ENCODE measurements at places on chromosomes 3 and 15.

DNA sequence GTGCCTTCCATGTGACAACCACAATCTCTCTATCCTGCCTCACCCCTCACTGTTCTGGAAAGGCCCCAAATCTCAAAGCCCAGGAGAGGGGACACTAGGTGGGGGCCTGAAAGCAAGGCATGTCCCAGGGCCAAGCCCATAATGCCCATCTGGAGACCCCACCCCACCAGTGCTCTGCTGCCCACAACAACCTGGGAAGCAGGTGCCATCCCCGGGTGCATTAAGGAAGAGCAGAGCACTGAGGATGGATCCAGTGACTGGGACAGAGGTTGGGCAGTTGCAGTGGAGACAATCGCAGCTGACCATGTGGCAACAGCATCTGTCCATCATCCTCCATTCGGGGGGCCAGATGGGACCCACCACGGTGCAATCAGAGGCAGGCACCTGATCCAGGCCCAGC, 106.2 kb upstream of the PRR20G start:
- no peak for DNase-seq

- DNase-seq: no peak
Observed at GRCh38 chr3:43644443-43644842, 22.6 kb upstream of the ANO10 start.

- no peak for DNase-seq
Observed at GRCh38 chr3:187396661-187397060, 28.5 kb downstream of the RTP4 start.

GRCh38 chr3:48945891-48946549, 27.4 kb downstream of the ARIH2 start:
- no peak for DNase-seq

- no peak for DNase-seq
Observed at GRCh38 chr3:124887177-124887931, at the start of gene ITGB5. Gene ITGB5, minus strand, starts transcription at chr3:124887365. Its CDS starts 365 bp downstream, at chr3:124887000.

- DNase-seq: no peak
Observed at GRCh38 chr3:60427109-60427508, 824.1 kb downstream of the FHIT start.

- no peak for DNase-seq
Observed at GRCh38 chr3:45516829-45517228, 77.7 kb upstream of the LIMD1 start.

- DNase-seq: no peak
Observed at GRCh38 chr3:125005222-125005621, 50.6 kb downstream of the HEG1 start.

- no peak for DNase-seq
Observed at GRCh38 chr15:72797338-72797689, 13.8 kb upstream of the ADPGK start.

DNA sequence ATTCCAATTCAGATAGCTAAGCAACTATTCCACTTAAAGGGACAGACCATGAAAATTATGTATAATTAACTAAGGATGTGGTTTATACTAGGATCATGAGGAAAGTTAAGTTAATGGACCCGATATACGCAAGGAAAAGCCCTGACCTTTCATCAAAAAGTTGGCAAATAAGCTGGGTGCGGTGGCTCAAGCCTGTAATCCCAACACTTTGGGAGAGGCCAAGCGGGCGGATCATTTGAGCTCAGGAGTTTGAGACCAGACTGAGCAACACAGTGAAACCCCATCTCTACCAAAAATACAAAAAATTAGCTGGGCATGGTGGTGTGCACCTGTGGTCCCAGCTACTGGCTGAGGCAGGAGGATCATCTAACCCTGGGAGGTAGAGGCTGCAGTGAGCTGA, 39.6 kb downstream of the SCAP start:
- no peak for DNase-seq

- no peak for DNase-seq
Observed at GRCh38 chr3:65338571-65338970, 650.8 kb upstream of the ADAMTS9 start.

DNA sequence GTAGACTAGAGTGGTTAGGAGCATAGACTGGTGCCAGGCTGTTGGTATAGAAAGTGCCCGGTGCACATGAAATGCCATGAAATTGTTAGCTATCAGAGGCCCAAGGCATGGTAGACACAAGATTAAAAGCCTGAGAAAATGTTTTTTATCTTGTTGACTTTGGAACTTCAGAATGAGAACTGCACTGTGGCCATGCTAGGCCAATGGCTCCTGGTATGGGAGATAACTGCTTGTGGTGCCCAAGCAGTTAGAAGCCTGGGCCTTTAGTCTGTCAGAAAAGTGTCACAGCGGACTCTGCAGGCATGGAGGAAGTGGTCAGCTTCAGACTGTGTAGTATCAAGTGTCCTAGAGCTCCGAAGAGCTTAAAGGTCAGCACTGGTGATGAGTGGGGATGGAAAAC, 11.9 kb downstream of the FYCO1 start:
- DNase-seq: no peak

GRCh38 chr3:43370293-43370980, 84.1 kb downstream of the SNRK start:
- DNase-seq: no peak

- DNase-seq: no peak
Observed at GRCh38 chr3:14283092-14283812, 104.6 kb downstream of the LSM3 start.

GRCh38 chr3:183312433-183312832, 59.4 kb downstream of the B3GNT5 start:
- no peak for DNase-seq

DNA sequence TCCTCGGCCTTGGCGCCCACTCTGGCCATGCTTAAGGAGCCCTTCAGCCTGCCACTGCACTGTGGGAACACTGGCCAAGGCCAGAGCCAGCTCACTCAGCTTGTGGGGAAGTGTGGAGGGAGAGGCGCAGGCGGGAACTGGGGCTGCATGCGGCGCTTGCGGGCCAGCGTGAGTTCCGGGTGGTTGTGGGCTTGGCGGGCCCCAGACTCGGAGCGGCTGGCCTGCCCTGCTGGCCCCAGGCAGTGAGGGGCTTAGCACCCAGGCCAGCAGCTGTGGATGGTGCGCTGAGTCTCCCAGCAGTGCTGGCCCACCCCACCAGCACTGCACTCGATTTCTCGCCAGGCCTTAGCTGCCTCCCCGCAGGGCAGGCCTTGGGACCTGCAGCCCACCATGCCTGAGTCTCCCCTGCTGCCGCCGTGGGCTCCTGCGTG, 13.1 kb upstream of the UBP1 start:
- DNase-seq: no peak

DNA sequence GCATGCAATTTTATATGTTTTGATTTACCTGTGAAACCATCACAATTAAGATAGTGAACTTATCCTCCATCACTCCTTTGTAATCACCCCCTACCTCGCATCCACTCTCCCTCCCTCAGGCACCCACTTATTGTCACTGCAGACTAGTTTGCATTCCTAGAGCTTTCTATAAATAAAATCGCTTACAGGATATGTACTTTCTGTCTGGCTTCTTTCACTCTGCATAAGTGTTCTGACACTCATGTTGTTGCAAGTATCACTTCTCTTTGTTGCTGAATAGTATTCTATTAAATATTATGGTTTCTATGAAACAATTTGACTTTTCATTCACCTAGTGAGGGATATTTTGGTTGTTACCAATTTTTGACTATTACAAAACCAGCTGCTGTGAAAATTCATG, 139.3 kb downstream of the RSRC1 start:
- DNase-seq: no peak

- no peak for DNase-seq
Observed at GRCh38 chr3:195030791-195031321, 240.1 kb downstream of the XXYLT1 start.

GRCh38 chr3:67884345-67884744, 229.9 kb upstream of the SUCLG2 start:
- DNase-seq: no peak

DNA sequence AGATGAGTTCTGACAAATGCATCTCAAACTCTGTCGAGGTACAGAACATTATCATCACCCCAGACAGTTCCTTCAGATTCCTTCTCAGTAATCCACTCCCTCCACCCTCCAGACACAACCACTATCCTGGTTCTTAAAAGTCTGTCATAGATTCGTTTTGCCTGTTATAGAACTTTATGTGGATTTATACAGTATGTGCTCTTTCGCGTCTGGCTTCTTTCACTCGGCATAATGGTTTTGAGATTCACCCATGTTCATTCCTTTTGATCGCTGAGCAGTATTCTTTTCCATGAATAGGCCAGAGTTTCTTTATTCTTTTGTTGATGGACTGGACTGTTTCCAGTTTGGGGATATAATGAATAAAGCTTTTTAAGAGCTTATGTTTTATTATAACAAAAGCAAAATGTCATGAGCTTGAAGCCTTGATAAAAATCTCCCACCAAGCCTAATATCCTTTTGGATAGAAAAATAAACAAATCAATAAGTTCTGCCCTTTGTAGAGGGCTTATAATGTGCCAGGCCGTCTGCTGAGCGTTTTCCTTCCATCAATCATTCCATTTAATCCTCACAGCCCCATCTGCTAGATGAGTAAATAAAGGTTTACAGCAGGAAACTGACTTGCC, 21.3 kb upstream of the RFTN1 start:
- no peak for DNase-seq

DNA sequence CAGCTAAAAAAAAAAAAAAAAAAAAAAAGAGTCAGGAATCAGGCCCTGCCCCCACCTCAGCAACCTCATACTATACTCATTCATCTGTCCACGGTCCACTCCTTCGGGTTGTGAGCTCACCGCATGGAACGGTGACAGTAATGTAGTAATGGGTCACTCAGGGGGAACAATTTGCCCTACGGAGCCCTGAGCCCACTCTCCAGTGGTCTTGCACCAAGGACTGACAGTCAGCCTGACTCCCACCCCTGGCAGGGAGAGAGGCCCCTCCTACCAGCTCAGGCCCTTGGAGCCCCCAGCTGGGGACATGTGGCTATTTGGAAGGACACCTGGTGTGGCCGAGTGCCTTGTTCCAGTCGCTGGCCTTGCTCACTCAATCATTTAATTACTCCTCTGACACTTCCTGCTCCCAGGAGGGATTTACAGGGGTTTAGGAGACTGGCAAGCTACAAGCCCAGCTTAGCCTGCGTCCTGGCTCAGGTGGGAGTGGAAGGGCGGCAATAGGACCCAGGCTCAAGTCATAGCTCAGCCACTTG, 19.9 kb upstream of the CACNA2D2 start:
- no peak for DNase-seq

DNA sequence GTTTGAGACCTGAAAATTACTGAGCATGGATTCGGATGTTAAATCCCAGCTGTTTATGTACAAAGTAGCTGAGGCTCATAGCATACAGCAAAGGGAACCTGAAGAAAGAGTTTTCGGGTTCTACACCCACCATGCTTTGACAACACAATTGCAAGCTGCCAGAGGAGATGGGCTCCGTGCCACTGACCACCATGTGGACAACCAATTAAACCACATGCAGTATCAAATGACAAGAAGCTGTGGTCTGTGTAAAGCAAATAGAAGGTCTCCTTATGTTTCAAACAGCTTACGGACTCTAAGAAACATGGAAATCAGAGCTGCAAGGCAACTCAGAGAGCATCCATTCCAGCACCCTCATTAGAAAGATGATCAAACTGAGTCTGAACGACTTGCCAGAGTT, 12.9 kb downstream of the GABRB3 start:
- DNase-seq: no peak

DNA sequence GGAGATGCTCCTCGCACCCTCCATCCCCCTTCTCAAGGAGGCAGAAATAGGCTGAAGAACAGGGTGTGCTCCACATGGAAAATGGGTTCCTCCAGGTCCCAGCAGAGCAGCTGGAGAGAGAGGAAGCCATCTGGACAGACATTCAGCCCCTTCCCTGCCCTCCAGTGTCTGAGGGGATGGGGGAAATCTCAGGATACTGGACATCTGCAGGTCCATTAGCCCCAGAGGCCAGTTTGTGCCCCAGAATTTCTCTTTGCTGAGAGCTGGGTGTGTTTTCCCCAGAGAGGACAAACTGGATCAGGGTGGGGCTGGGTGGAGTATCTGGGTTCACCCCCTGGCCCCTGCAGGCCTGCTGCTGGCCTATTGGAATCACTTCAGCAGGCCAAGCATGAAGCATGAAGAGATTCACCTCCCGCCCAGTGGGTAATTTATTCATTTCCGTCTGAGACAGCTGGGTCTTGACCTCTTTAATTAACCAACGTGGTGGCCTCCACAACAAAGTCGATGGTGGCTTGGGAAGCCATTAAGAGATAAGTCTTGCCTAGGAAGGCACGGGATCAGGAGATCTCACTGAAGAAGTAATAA, 4.6 kb downstream of the FAM3D start:
- DNase-seq: no peak

DNA sequence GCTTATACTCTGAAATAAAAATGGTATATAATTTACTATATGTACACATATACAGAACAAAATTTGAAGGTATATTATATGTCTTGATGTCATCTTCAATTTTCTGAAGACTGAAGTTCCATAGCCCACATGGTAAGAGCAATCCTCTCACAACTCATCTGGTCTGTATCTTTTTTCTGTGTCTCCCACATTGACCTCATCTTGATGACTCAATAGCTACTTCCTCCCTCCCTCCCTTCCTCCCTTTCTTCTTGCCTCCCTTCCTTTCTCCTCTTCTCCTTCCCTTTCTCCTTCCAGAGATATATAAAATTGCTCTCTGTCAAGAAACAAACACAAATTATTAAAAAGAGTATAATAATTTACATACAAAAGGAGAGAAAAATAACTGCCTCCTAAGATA, 268.5 kb downstream of the SQOR start:
- DNase-seq: no peak

- DNase-seq: no peak
Observed at GRCh38 chr15:91593067-91593466, 260.4 kb upstream of the SLCO3A1 start.

DNA sequence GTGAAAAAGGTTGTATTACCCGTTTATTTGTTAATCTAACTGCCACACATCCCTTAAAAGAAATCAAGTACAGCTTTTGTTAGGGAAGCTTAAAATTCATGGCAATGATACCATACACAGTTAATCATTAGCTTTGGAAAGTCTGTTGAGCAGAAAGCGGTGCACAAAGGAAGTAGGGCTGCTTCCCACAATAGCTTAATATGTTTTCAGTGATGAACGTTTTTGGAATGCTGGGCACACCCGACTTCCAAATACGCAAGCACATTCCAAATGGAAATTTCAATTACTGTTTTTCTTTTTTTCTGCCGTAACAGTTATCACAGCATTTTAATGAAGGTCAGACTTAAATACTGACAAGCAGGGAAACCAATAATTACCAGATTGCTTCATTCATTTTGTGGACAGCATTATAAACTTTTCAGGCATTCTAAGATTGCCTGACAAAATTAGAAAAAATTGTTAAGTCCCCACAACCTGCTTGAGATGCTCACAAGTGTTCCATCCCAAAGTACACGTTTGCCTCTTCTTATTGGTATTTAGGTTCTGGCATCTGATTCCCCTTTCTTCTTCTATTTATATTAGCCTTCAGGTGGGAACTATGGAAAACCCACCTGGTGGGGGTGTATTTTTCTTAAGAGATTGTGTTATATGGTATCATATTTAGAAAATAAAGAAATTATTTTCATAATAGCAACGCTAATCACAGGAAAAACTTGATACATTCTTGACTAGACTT, 1.1 kb upstream of the ECT2 start:
- DNase-seq: no peak

- no peak for DNase-seq
Observed at GRCh38 chr15:76185716-76186115, 125.6 kb downstream of the ETFA start.

All from cerebellar nuclear complex (tissue), 1 donor.